ENCODE measurements at places on chromosomes 7 and 10. TPM values are rescaled to one million over a fixed set of nuclear protein-coding genes. Genes with fewer than 3 reads are reported as not detected.

The INPP5F gene
- total RNA-seq, result 79.3 TPM

The CCDC146 gene
- 1.1 TPM for total RNA-seq

The SEMA3A gene
- total RNA-seq, result 33.3 TPM

The ATRNL1 gene
- total RNA-seq, result 28.7 TPM

The FIS1 gene
- total RNA-seq, result 122 TPM

The GALNT17 gene
- total RNA-seq, result 61.1 TPM

Measured in WTC11 (cell line).